Choroid plexus epithelial cell (primary cell): ENCODE measurements at places on chromosomes 12 and 14.

GRCh38 chr12:13691598-13691997 is 289.8 kb downstream of the GRIN2B start:
- no peak for DNase-seq

DNA sequence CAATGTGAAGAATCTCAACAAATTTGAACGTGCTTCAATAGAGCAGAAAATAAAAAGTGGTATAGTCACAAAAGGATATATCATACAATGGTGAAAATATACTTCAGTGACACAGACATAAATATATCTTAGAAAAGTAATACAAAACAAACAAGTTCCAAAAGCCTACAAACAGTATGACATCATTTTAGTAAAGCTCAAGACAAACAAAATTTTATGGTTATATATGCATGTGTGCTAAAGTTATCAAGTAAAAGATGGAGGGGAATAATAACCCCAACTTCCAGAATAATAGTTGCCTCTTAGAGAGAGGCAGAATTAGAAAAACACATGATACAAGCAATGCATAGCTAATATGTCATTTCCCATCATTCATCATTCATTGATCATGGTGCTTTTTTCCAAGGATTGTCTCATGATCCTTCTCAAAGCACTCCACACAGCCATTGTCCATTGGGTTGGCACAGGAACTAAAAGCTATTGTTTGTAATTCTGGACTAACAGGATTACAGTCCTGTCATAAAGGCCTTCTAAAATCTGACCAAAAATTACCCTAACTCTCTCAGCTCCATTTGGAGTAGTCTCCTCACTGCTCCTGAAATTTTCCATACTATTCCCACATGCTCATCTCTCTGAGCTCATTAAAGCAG is 59.5 kb downstream of the IFNG-AS1 start:
- no peak for DNase-seq

GRCh38 chr12:123055281-123055766 is 74.8 kb downstream of the ARL6IP4 start:
- peak; percentile 13 for DNase-seq

GRCh38 chr12:95424271-95424994 is 49.5 kb upstream of the METAP2 start:
- DNase-seq: no peak

- DNase-seq: no peak
Observed at GRCh38 chr12:73240110-73240509, 967.9 kb downstream of the TRHDE start.

DNA sequence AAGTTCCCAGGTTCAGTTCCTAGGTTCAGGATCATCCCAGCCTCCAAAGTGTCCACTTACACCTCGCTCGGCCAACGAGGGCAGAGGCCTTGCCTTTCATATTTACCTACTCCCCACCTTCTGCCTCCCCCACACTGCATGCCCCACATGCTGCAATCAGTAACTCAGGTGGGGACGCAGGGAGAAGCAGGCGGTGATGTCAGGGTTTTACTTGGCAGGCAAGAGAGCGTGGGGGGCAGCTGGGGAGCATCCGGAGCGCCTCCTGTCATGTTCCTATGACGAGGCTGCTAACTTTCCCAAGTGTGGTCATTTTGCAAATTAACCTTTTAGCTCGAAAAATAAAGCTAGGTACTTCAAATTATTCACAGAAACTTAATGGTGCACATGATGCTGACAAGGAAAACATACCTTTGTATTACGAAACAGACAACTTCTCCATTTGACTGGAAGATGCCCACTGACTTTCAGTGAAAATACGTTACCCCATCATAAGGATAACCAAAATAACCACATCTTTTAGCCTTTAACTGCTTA is 53.8 kb downstream of the SETD3 start:
- DNase-seq: no peak

DNA sequence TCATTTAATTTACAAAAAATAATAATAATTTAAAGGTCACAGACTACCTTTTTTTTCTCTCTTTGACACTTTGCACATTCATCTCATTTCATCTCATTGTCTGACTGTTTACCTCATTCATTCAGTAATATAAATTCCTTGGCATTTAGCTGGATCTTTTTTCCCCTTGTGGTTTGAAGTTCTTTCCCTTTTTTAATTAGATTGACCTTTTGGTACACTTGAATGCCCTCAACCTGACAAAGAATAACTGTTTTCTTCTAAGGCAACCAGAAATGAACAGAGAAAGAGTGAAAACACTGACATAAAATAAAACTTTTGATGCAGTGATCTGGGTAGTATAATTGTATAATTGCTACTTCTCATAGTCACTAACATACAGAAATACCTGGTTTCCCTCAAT is 774.9 kb upstream of the NOVA1 start:
- DNase-seq: no peak

GRCh38 chr14:34562776-34563150 is 23.3 kb upstream of the EAPP start:
- no peak for DNase-seq

- DNase-seq: no peak
Observed at GRCh38 chr12:114769634-114770033, 85.7 kb upstream of the TBX3 start.

- DNase-seq: peak; percentile 82
Observed at GRCh38 chr12:19744705-19745218, 305.5 kb downstream of the AEBP2 start.

DNA sequence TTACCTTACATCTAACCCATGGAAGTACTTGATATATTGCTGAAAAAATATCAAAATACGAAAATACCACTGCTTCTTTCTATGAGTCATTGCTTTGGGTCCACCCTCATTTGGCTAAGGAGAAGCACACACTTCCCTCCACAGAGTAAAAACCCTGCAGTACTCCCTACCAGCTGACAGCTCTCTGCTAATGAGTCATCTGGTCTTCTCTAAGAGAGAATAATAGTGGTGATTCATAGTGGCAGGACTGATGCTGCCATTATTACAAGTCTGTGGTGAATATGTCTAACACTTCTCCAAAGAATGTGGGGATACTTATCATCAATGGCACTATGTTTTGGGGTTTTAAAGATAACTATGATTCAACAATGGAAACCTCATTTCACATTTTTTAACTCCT is 90.7 kb downstream of the PPFIA2 start:
- DNase-seq: peak; percentile 91

- no peak for DNase-seq
Observed at GRCh38 chr14:95829321-95829720, 47.3 kb upstream of the TUNAR start.

- DNase-seq: no peak
Observed at GRCh38 chr12:750366-751191, 1.8 kb upstream of the WNK1 start.

GRCh38 chr12:48219631-48220030 is 16.5 kb upstream of the OR10AD1 start:
- no peak for DNase-seq

- DNase-seq: no peak
Observed at GRCh38 chr12:94616203-94616729, 34.1 kb downstream of the TMCC3 start.

DNA sequence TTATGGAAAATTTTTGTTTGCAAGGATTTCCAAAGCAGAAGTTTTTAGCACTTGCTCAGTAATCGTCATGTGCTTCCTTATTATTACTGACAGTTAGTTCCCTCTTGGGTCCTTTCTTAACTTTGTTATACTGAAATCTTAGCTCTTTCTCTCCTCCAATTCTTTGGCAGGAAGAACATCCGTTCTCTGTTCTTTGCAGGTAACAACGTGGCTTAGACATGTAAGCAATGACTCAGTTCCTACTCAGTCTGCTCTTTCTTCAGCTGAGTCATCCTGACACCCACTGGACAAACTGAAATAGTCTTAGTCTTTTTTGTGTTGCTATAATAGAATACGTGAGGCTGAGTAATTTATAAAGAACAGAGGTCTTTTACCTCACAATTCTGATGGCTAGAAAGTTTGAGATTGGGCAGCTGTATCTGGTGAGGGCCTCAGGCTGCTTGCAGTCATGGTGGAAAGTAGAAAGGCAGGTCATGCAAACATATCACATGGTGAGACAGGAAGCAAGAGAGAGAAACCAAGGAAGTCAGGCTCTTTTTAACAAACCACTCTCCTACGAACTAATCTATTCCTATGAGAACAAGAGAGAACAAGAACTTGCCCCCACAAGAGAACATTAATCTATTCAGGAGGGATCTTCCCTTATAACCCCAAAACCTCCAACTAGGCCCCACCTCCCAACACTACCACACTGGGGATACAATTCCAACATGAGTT is 49.2 kb downstream of the TESPA1 start:
- peak; percentile 91 for DNase-seq

GRCh38 chr14:23831596-23831995 is 122.0 kb upstream of the DHRS4 start:
- DNase-seq: peak; percentile 3

- no peak for DNase-seq
Observed at GRCh38 chr12:5546616-5547015, 114.7 kb downstream of the NTF3 start.

DNA sequence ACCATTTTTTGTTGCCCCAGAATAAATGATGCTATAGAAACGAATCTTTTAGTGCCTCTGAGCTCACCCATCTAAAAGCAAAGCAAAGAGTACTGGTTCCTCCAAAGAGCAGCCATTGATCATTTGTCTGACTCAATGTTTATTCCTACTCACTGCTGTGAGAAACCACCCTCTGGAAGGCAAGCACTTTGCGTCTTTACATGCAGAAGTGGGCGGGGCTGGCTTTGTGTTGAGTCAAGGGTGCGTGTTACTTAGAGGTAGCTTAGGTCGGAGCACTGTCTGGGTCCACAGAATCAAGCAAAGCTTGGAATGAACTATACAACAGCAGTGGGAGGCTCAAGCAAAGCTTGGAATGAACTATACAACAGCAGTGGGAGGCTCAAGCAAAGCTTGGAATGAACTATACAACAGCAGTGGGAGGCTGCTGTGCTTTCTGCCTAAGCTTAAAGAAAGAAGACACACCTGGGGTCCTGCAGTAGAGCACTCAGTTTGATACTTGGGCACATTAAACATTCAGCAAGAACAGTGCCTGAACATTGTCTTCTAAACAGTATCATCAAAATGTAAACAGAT is 77.2 kb upstream of the PRICKLE1 start:
- peak; percentile 13 for DNase-seq

DNA sequence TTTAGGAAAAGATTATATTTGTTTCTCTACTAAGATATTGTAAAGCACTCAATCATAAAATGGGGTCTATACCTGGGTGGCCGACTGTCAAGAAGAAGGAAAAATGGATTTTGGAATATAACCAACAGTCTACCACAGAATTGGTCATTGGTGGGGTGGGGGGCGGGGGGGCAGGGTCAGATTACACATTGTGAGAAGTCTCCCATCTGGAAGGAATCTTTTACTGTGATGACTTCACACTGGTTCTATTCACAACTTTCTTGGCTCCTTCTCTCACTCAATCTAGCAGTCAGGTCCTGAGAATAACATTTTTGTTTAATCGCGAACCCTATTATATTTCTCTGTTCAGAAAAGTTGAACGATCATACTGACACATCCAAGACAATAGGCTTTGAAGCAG is 8.7 kb upstream of the CLEC4E start:
- no peak for DNase-seq

DNA sequence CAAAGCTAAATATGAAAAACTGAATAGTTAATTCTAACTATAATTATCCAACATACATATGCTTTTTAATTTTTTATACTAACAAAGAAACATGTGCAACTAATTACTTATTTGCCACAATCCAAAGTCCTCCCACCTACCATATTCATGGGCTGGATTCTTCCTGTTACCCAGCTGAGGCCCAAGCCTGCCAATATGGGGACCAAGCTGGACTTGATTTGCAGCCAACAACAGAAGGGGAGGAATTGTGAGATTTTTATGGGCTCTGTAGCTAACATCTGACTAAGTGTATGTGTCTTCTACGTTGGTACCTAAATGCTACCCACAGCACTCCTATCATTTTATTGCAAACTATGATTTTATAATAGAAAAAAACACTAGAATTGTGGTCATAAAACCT is 13.1 kb upstream of the ANKS1B start:
- DNase-seq: no peak

- DNase-seq: peak; percentile 86
Observed at GRCh38 chr12:122499991-122500684, 594 bp downstream of the ZCCHC8 start.

DNA sequence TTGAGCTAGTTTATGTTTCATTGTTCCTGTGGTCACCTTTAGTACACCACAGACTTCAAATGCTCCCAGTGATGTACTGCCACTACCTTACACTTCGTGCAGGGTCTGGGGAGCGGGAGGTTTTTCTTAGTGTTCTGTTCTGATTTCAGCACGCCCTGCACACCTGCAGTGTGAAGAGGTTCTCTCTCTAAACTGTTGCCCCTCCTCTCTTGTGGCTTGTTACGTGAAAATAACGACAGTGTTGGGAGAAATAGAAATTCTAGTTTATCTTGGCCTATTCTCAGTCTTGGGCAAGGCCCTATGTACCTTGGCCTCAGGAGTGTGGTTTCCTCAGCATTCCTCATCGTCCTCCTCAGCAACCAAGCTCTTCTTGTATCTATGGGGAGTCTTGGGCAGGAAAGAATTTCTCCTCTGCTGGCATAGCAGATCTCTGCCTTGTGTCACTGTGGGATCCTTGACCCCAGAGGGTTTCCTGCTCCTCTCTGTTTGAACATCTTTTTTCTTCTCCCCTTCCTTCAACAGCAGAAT is 48.6 kb downstream of the EIF2S3B start:
- peak; percentile 11 for DNase-seq

DNA sequence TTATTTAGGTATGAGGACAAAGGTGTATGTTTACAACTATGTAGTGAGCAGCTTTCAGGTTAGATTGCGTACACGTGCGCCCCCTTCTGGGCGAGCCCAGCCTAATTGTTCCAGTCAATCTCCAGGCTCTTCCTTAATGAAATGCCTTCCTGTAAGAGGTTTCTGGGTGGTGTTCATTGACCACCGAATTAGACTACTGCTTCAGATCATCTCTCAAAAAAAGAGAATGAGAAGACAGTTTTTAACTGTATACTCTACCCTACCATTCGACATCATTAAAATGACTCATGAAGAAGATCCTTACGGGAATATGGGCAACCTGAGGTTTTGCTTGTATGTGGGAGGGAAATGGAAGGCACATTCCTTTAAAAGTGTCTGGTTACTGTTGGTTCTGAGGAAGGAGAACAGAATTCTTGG is 2.1 kb downstream of the LUM start:
- peak; percentile 84 for DNase-seq

GRCh38 chr12:53737093-53737808 is 10.0 kb upstream of the CALCOCO1 start:
- no peak for DNase-seq

DNA sequence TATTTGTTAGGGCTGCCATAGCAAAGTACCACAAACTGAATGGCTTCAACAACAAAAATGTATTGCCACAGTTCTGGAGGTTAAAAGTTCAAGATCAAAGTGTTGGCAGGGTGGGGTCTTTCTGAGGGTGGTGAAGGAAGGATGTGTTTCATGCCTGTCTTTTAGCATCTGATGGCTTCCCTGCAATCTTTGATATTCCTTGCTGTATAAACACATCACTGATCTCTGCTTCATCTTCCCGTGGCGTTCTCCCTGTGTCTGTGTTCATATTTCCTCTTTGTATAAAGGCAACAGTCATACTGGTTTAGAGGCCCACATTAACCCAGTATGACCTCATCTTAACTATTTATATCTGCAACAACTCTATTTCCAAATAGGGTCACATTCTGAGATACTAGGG is 167.5 kb downstream of the BTG1 start:
- peak; percentile 30 for DNase-seq
